ENCODE measurements at places on chromosomes 5 and 9. TPM values are rescaled to one million over a fixed set of nuclear protein-coding genes. Genes with fewer than 3 reads are reported as not detected.

Gene PFN3
- not detected for polyA plus RNA-seq

Gene ITK
- 0.73 TPM for polyA plus RNA-seq

Gene WDR31
- 1.2 TPM for polyA plus RNA-seq

Gene CCDC187
- polyA plus RNA-seq: 0.04 TPM
